Smooth muscle cell of the brain vasculature (primary cell): ENCODE measurements at places on chromosomes 6 and 20.

- DNase-seq: peak; percentile 68
These were observed 35.9 kb downstream of the DUSP22 start for GRCh38 chr6:328136-328670.

GRCh38 chr6:133951227-133951626, 1.8 kb upstream of the TBPL1 start:
- no peak for DNase-seq

- DNase-seq: no peak
These were observed 81.5 kb downstream of the KIF13A start for GRCh38 chr6:17905611-17906592.

GRCh38 chr20:24895898-24896658, 53.0 kb upstream of the CST7 start:
- DNase-seq: no peak

DNA sequence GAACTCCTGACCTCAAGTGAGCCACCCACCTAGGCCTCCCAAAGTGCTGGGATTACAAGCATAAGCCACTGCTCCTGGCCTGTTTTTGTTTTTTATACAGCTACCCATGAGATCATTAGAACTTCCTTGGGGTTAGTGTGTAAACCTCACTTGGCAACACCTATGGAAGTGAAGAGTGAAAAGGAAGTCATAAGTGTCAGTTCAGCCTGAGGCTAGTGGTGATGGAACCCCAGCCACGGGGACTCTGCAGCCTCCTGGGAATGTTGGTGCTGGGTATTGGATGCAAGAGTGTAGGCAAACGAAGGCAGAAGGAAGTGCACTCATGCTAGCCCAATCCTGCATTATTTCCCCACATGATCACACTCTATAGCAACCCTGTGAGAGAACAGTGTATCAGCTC, 33.6 kb upstream of the FUCA2 start:
- no peak for DNase-seq

GRCh38 chr6:168320634-168321033, 1.1 kb upstream of the DACT2 start:
- DNase-seq: no peak
